Activated CD8-positive, alpha-beta T cell treated with anti-CD3 and anti-CD28 coated beads for 36 hours (primary cell): ENCODE measurements at places on chromosomes 2 and 18. TPM values are rescaled to one million over a fixed set of nuclear protein-coding genes. Genes with fewer than 3 reads are reported as not detected.

GRCh38 chr2:151007365-151007764, 254.3 kb downstream of the RBM43 start:
- peaks cover 5% of the 10 kb centered on the region for H3K27me3 ChIP-seq
- no peaks in the 10 kb centered on the region for H3K36me3 ChIP-seq
- no peak overlapping the region for H3K4me3 ChIP-seq
- no peak overlapping the region for H3K27ac ChIP-seq

- no peaks in the 10 kb centered on the region for H3K27me3 ChIP-seq
- H3K36me3 ChIP-seq = no peaks in the 10 kb centered on the region
- DNase-seq = no peak
- H3K4me3 ChIP-seq = peak overlapping the region; percentile 31
- H3K4me1 ChIP-seq = peaks cover 31% of the 10 kb centered on the region
Measured at GRCh38 chr2:196105951-196106350, 37.3 kb upstream of the DNAH7 start.

DNA sequence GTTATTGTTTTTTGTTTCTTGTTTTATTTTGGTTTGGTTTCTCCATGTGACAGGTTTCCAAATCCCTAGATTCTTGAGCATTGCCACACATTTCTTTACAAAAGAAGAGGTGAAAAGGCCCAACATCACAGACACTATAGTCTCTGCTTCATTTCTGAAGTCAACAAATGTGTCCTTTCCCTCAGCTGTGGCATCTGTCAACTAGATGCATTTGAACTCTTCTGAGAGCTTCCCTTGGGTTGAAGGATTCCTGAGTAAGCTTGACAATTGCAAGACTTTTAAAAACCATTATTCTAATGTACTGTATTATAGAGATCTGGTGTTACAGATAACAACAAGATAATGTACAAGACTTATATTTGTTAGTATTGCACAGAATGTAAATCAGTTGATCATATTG, 703.3 kb upstream of the PKDCC start:
- H3K27me3 ChIP-seq = no peaks in the 10 kb centered on the region
- H3K4me1 ChIP-seq = no peaks in the 10 kb centered on the region
- H3K4me3 ChIP-seq = no peak overlapping the region
- no peaks in the 10 kb centered on the region for H3K36me3 ChIP-seq

GRCh38 chr2:43542285-43542933, 53.4 kb downstream of the THADA start:
- peaks cover 12% of the 10 kb centered on the region for H3K36me3 ChIP-seq

KYNU gene
- not detected for total RNA-seq
